ENCODE measurements at places on chromosomes 6 and 20. TPM values are rescaled to one million over a fixed set of nuclear protein-coding genes. Genes with fewer than 3 reads are reported as not detected.

The CEP250 gene
- 5.8 TPM for polyA plus RNA-seq

The LY86 gene
- polyA plus RNA-seq: not detected

The CCM2L gene
- polyA plus RNA-seq: not detected

GRCh38 chr6:108875161-108875555 is 26.9 kb downstream of the ARMC2 start:
- no peak for DNase-seq

GRCh38 chr20:8456765-8457164 is 324.7 kb downstream of the PLCB1 start:
- DNase-seq: no peak
